Right ventricle myocardium superior (tissue), 1 donor: ENCODE measurements at places on chromosomes 3 and 15. TPM values are rescaled to one million over a fixed set of nuclear protein-coding genes. Genes with fewer than 3 reads are reported as not detected.

The ZNF619 gene
- total RNA-seq = 3.9 TPM

The NPAP1 gene
- not detected for total RNA-seq

The ITIH1 gene
- total RNA-seq = not detected

The XCR1 gene
- total RNA-seq = not detected

The HDAC11 gene
- 40.7 TPM for total RNA-seq

DNA sequence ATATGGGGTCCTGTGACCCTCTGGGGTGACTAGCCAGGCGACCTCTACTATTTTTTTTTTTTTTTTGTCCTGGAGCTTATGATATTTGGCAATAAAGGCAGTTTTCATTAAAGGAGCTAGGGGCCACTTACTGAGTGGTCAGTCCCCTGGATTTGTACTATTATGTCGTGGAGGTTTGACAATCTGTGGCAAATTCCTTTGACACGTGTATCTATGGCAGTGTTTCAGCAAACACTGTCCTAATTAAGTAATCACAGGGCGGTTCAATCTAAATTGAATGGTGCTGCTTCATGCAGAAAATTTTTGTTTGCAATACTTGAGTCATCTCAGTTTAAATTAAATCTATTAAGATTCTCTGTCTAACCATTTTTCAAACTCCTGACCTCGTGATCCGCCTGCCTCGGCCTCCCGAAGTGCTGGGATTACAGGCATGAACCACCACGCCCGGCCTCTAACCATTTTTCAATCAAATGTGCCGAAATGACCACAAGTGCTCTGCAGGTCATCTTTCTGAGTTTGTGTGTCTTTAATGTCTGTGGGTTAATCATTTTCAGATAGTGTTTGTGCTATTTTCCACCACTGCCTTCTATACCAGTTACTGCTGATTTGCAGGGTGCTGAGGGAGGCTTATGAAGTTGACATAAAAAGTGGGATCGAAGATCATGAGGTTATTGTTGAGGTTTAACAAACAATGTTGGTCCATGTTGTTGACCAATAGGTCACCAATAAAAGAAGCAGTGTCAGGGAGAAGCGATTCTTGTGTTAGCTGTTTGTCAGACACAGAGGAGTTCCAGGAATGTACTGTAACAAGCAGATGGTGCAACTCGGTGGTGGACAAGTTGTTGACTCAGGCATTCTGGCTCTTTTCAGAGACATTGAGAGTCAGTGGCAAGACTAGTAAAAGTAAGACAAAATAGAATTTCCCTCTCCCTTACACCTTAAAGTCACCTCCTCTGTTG, 18.6 kb upstream of the SLC2A2 start:
- DNase-seq = no peak

DNA sequence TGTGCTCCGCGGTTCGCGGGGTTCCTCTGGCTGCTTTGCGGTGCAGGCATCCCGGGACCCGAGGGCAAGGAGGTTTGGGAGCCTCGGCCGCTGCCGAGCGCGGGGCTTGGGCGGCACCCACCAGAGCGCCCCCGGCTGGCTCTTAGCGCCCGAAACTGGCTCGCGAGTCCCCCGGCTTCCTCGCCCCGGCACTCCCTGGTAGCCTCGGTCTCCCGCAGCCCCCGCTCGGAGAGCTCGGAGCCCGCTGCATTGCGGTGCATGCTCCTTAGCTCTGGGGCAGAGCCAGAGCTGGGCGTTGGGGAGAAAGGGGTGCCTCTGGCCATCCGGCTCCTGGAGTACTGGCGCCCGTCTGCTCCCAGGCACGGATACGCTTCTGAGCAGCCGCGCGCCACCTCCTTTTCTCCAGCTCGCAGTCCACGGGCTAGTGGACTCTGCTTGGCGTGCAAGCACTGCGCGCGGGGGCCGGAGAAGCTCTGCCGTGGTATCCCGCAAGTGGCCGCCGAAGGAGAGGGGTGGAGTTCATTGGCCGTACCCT, 753 bp downstream of the EPHB1 start:
- DNase-seq = no peak

DNA sequence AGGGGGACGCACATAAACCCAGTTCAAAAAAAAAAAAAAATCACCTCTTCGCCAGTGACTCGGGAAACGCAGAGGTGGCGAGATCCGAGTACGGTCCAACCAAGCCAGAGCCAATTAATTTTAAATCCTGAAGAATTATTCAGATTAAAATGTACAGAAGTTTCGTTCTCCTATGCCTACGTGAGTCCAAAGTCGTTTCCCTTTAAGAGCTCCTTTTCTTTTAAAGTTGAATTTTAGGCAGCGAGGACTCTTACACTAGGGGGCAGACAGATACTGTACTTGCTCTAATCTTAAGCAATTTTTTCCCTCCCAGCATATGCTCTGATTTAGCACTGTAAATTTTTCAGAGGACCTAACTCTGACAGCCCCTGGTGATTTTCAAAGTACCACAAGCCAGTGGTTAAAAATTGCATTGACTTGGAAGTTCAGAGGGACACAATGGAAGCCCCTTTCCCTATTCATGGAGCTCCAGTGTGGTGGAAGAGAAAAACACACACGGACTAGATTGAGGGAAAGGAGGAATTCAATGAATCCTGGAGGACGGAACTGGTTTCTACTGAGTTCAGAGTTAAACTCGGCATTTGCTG, 3.3 kb upstream of the NR2F2 start:
- DNase-seq = no peak

GRCh38 chr3:115363071-115363470, 216.0 kb upstream of the ZBTB20 start:
- no peak for DNase-seq

DNA sequence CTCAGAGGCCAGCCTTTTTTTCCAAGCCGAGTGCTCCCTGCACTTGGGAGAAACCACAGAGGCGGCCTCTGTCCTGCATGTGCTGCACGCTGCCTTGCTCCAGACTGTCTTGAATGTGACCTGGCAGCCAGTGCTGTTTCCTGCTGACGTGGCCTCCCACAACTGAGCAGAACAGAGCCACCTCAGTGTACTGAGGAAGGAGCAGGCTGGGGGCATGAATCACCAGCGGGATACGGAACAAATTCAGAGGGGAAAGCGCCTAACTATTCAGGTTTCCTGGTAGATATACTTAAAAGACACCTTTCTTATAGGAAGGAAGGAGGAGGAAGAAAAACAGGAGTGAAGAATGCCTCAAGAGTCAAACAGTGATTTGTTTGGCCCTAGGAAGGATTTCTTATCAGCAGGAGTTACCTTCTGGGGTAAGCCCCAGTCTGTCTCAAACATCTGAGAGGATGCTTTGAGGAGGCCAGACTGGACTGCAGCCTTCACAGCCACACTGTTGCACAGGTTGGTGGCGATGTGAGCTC, 114.0 kb downstream of the FNDC3B start:
- DNase-seq = peak; percentile 91
